Fibroblast of skin of left biceps (primary cell): ENCODE measurements at places on chromosomes 2 and 18.

- DNase-seq = no peak
Measured at GRCh38 chr2:119431155-119431975, at the start of gene TMEM37. TMEM37 (plus strand) TSS chr2:119431854; CDS start chr2:119431904, 50 bp downstream.

GRCh38 chr2:238695538-238695937, 152.3 kb upstream of the TWIST2 start:
- no peak for DNase-seq

DNA sequence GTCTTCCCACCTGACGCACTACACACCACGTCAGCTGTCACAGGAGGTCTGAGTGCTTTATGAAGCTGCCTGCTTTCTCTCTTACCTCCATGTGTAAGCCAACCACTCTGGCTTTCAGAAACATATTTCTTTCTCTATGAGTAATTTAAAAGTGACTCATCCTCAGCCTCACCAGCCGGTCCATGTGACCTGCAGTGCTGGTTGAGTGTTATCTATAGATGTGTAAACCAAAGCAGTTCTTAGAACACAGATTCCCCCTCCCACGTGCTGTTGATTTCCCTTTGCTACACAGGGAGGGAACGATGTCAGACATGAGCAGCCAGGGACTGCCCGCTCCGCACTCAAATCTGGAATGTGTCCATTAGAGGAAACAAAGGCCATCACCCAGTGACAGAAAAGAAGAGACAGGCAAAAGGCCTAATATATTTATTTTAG, 157.8 kb downstream of the BCL2 start:
- DNase-seq = peak; percentile 68

DNA sequence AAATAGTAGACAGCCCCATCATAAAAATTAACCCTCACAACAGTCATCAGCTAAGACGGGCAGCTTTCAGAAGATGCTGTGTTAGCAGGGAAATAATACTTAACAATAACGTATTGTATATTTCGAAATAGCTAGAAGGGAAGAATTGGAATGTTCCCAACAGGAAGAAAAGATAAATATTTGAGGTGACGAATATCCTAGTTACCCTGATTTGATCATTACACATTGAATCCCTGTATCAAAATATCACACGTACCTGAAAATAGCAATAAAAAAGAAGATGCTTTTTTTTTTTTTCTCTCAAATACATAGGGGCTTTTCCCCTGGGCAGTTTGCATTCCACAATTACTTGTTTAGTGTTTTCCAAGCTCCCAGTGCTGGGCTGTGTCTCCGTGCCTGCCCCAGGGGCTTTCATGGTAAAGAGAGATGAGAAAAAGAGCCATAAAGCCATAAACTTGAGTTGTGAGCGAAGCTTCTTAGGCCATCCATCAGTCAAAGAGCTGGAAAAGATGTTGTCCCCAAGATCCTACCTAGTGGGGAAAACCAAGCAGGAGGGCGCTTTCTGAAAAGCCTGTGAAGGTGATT, 183.0 kb upstream of the REV1 start:
- no peak for DNase-seq
